ENCODE measurements at places on chromosomes 2 and 18.
A peak's percentile ranks its signal among the peaks of the same experiment; 100 is the strongest.

DNA sequence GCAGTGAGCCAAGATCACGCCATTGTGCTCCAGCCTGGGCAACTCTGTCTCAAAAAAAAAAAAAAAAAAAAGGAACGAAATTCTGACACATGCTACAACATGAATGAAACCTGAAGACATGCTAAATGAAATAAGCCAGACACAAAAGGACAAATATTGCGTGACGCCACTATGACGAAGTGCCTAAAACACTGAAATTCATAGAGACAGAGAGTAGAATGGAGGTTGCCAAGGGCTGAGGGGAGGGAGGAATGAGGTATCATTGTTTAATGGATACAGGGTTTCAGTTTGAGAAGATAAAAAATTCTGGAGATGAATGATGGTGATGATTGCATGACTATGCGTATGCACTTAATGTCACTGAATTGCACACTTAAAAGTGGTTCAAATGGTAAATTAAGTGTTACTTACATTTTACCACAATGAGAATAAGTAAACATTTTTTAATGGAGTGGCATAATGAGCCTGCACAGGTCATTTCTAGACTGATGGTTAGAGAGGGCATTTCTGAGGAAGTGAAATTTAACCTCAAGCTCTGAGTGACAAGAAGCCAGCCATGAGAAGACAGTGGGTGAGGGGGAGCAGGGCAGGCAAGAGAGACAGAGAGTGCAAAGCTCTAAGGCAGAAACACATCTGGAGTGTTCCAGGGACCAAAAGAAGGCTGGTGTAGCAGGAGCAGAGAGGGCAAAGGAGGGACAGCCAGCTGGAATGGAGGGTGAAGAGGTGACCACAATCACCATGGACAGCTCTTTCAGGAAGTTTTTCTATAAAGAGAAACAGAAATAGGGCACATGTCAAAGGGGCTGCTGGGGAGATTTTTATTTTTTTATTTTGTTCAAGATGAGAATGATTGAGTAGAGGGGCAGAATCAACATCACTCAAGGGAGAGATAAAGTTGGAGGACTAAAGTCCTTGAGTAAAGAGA, 20.6 kb upstream of the EXOC6B start:
- H3K36me3 ChIP-seq: no peaks in the 10 kb centered on the region
- H3K27ac ChIP-seq: no peak overlapping the region
- H3K4me3 ChIP-seq: no peak overlapping the region
- H3K4me1 ChIP-seq: no peaks in the 10 kb centered on the region
- no peak for DNase-seq
- peaks cover 3% of the 10 kb centered on the region for H3K27me3 ChIP-seq

DNA sequence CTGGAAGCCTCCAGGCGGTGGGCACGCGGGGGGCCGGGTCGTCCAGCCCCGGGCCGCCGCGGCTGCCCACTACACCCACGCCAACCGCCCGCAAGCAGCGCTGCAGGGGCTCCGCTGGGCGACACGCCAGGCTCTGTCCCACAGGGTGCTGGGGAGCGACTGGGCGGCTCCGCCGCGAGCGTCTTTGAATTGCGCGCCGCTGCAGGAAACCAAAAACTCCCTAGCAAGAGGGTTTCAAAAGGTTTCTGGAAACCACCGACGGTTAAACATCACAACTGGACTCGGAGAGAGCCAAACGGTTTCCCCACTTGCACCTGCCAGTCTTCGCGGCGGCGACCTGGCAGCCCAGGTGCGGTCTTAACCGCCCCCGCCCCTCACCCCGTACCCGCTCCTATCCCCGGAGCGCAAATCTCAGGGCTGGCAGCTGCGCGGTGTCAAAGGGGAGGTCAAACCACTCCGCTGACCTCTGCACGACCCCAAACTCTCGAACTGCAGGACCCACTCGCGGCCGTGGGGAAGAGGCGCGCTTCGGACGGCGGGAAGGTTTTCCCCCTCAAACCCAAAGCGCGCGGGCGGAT, 1.0 kb downstream of the CXCR4 start:
- H3K4me1 ChIP-seq: peaks cover 4% of the 10 kb centered on the region
- DNase-seq: no peak
- H3K36me3 ChIP-seq: no peaks in the 10 kb centered on the region
- H3K27ac ChIP-seq: no peak overlapping the region

DNA sequence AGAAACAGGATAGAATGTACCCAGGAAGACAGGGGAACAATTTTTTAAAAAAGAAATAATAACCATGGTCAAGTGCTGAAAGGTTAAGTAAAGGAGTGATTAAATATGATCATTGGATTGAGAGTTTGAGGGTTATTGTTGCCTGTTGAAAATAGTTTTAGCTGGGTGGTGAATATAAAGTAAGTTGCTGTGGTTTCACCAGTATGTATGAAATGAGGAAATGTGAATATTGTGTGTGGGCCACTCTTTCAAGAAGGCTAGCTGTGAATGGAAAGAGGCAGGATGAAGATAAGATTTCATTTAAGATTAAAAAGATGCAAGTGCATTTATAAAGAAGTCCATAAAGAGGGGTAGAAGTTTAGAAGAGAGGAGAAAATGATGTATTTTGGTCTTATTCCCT, 53.8 kb downstream of the GULP1 start:
- H3K27ac ChIP-seq: no peak overlapping the region
- H3K4me1 ChIP-seq: peaks cover 15% of the 10 kb centered on the region
- no peak for DNase-seq
- H3K4me3 ChIP-seq: no peak overlapping the region
- no peaks in the 10 kb centered on the region for H3K36me3 ChIP-seq

- H3K36me3 ChIP-seq: no peaks in the 10 kb centered on the region
- H3K4me3 ChIP-seq: no peak overlapping the region
- H3K27me3 ChIP-seq: no peaks in the 10 kb centered on the region
- no peaks in the 10 kb centered on the region for H3K4me1 ChIP-seq
- no peak overlapping the region for H3K27ac ChIP-seq
Measured at GRCh38 chr2:227374158-227374557, 4.9 kb downstream of the TM4SF20 start.

DNA sequence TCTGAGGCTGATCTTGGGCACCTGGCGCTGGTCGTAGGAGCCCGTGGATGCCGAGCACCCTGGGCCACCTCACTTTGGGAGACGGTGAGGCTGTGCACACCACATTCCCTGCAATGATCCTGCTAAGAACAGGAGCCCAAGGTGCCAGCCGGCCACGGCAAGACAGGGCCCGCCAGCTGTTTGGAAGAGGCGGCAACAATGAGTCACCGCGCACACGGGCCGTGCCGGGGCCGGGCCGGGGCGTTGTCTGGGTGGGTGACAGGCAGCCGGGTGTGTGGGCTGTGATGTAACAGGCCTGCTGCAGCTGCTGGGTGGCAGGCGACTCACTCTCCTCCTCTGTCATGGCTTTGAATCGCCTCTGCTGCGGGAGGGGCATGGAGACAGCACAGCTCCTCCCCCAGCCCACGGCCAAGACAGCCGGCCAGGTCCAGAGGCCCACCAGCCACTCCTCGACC, 49.7 kb upstream of the ODC1 start:
- H3K27me3 ChIP-seq: no peaks in the 10 kb centered on the region
- peak overlapping the region; percentile 16 for H3K4me3 ChIP-seq
- no peak for DNase-seq

DNA sequence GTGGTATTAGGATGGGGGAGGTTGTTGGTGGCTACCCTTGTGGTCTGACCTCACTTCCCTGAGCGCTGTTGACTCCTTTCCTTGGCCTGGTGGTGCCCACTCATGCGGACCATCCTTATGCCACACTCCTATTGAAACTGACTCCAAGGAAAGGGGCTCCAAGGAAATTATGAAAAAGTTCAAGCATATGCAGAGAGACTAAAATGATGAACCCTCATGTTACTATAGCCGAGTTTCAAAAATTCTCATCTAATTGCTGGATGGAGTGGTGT, 96.2 kb upstream of the STPG4 start:
- H3K4me1 ChIP-seq: peaks cover 25% of the 10 kb centered on the region
- no peaks in the 10 kb centered on the region for H3K36me3 ChIP-seq
- DNase-seq: no peak
- H3K27me3 ChIP-seq: no peaks in the 10 kb centered on the region
- no peak overlapping the region for H3K4me3 ChIP-seq
- peak overlapping the region; percentile 6 for H3K27ac ChIP-seq

DNA sequence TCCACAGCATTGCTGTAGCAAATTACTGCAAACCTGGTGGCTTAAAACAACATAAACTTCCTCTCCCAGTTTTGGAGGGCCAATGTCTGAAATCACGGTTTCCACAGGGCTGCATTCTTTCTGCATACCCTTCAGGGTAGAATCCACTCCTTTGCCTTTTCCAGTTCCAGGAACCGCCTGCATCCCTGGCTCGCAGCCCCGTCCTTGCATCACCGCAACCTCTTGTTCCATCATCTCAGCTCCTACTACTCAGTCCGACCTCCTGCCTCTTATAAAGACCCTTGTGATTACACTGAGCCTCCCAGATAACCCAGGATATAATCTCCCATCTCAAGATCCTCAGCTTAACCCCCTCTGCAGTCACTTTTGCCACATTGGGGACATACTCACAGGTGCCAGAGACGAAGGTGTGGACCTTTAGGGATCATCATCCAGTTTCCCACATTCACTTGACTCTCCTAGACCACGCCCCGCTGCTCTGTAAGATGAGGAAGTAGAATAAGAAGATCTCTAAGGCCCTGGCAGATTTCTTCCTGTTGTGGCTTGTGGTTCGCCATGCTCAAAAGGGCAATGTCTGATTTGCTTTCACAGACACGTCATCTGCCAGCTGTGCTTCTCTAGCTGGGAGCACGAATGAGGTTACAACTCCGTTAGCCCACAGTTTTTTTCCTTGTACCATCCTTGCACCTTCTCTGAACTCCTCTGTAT, 103.6 kb upstream of the AGAP1 start:
- no peaks in the 10 kb centered on the region for H3K36me3 ChIP-seq
- no peaks in the 10 kb centered on the region for H3K4me1 ChIP-seq
- no peak for DNase-seq
- H3K27ac ChIP-seq: no peak overlapping the region
- no peaks in the 10 kb centered on the region for H3K27me3 ChIP-seq

DNA sequence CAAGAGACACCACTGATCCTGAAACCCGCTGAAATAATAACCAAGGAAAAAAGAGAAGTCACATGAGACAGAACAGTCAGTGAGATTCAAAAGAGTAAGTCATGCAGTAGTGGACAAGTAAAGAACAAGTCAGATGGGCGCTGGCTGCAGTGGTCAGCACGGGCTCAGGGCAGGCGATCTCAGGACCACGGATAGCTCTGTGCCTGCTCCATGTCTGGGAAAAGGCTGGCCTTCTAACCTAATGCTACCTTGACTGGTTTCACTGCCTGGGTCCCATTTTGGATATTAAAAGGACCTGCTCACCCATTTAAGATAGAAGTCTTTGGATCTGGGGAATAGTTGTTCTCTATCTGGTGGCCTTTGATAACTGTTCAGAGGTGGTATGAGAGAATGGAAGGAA, 61.7 kb upstream of the LCLAT1 start:
- no peaks in the 10 kb centered on the region for H3K36me3 ChIP-seq
- H3K4me3 ChIP-seq: no peak overlapping the region

DNA sequence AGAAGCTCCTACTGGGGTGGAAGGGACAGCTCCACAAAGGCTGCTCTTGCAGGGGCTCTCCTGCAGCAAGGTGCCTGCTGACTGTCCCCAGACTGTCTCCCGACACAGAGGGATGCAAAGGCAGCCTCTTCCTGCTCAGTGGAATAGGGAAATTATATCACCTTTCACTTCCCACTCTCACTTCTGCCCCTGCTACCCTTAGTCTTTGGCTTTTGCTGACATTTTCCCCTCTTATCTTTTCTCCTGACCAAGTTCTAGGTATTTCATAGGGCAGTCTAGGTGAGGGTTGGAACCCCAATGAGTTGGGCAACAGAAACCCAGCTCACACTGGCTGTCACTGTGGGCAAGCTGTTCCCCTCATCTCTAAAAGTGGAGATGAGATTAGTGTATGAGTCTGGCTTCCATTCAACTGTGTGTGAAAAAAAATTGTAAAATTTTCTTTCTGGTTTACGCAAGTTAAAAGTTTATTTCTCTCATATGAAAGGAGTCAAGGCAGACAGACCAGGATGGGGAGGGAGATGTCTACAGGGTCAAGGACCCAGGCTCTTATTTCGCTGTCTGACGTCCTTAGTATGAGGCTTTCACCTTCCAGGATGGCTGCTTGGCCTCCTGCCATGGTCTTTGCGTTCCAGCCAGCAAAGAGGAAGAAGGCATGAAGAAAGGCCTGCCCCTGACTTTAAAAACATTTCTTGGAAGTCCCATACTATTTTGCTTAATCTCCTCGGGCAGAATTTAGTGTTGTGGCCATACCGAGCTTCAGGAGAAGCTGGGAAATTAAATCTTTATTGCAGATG, 7.5 kb upstream of the MOCOS start:
- no peak overlapping the region for H3K4me3 ChIP-seq
- H3K27me3 ChIP-seq: no peaks in the 10 kb centered on the region
- H3K4me1 ChIP-seq: no peaks in the 10 kb centered on the region

GRCh38 chr2:134975281-134976009, 56.8 kb downstream of the CCNT2 start:
- no peak for DNase-seq
- no peaks in the 10 kb centered on the region for H3K4me1 ChIP-seq
- no peaks in the 10 kb centered on the region for H3K27me3 ChIP-seq

- DNase-seq: no peak
- H3K27me3 ChIP-seq: peaks cover 17% of the 10 kb centered on the region
- no peaks in the 10 kb centered on the region for H3K36me3 ChIP-seq
- H3K4me1 ChIP-seq: no peaks in the 10 kb centered on the region
- H3K27ac ChIP-seq: no peak overlapping the region
Measured at GRCh38 chr18:10133516-10133915, 219.7 kb downstream of the VAPA start.

DNA sequence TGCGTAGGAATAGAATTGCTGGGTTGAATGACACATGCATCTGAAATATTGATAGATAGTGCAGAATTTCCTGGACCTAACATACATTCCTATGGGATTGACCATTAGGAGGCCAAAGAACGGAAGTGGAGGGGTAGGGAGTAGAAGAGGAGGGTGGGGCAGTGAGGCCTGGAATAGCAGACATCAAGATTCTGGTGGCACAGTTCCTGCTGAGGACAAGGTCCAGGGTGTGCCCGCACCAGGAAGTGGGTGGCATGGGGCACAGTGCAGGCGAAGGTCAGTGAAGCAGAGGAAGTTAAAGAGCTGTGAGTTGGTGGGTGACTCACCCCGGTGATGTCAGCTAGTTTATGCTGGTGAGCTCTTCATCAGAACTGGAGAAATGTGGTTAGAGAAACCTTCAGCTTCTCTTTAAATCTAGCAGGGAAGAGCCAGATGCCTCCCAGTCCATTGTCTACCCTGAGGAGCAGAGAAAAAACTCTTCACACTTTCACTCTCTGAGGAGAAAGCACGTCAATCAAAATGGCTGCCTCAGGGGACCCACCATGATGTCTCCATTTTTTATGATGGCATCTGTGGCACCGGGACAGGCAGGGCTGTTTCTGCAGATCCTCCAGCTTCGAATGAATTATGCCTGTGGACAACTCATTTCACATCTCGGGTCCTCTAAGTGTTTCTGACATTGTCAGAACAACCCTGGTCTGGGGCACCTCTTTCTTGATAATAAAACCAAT, 55.9 kb upstream of the CTLA4 start:
- H3K27me3 ChIP-seq: peaks cover 4% of the 10 kb centered on the region
- H3K4me3 ChIP-seq: no peak overlapping the region
- H3K36me3 ChIP-seq: no peaks in the 10 kb centered on the region
- H3K27ac ChIP-seq: no peak overlapping the region
- 0 out of 2 replicates have a peak, but pooled peaks cover 2% of the 10 kb centered on the region for H3K4me1 ChIP-seq

All from Panc1 (cell line).